CD4-positive, alpha-beta T cell treated with Interleukin-6 for 4 hours (primary cell): ENCODE measurements at places on chromosomes 7 and 10.

GRCh38 chr10:75400771-75401568 is 594 bp downstream of the ZNF503 start:
- DNase-seq = no peak

- peak; percentile 55 for DNase-seq
Measured at GRCh38 chr7:151838861-151839381, 38.0 kb downstream of the PRKAG2 start.

GRCh38 chr7:22356701-22357310 is at the start of gene RAPGEF5:
TSS of gene RAPGEF5 (minus strand) at chr7:22357154. CDS start at chr7:22357060, 94 bp downstream.
- DNase-seq = no peak

DNA sequence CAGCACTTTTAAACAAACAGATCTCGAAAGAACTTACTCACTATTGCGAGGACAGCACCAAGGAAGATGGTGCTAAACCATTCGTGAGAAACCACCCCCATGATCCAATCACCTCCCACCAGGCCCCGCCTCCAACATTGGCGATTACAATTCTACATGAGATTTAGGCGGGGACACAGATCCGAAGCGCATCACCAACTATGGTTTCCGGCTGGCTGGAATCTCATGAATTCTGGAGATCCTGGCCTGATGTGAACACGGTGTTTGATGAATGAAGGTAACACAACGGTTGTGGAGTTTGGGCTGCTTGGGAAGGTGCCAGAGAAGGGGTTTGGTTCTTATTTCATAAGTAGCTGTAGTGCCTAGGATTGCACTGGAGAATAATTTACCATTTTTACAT is 216.7 kb downstream of the EMX2 start:
- no peak for DNase-seq

GRCh38 chr7:24781106-24781505 is 23.8 kb upstream of the GSDME start:
- DNase-seq = no peak

DNA sequence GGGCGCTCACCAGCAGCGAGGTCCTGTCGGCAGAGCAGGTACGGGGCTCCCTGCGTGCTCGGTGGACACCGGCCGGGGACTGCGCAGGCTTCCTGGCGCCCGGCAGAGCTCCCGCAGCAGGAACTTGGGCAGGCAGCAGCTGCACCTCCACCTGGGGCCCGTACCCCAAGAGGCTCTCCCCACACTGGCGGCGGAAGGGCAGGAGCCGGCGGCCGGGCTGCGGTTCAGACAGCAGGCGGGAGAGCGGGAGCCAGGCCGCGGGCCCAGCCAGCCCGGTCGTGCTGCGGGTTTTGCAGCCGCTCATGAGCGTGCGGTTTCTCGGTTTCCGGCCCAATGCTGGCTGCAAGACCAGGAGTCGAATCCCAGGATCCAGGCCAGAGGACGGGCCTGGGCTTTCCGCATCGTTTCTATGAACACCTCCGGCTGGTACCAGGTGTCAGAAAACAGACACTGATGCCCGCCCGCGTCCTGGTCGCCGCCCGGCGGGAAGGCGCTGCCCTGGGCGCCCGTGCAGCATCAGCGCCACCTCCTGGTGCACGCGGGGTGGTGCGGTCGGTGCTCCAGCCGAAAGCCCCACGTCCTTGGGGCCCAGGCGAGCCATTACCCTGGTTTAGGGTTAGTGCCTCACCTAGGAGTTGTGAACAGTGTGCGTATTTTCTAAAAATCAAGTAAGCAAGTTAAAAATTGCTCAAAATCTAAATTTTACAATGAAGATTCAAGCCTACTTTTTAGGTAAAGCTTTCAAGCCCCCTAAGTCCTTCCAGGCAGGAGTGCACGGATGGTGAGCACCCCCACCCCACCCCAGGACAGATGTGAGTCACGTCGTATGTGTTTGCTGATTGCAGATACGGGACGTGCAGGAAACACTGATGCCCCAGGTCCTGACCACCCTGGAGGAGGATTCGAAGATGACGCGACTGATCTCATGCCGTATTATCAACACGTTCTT is 47.4 kb upstream of the PRKAR1B start:
- DNase-seq = peak; percentile 71

- peak; percentile 22 for DNase-seq
Measured at GRCh38 chr10:44864051-44864450, 47.1 kb upstream of the TMEM72 start.

GRCh38 chr10:109386101-109386500 is 537.2 kb downstream of the XPNPEP1 start:
- DNase-seq = no peak

DNA sequence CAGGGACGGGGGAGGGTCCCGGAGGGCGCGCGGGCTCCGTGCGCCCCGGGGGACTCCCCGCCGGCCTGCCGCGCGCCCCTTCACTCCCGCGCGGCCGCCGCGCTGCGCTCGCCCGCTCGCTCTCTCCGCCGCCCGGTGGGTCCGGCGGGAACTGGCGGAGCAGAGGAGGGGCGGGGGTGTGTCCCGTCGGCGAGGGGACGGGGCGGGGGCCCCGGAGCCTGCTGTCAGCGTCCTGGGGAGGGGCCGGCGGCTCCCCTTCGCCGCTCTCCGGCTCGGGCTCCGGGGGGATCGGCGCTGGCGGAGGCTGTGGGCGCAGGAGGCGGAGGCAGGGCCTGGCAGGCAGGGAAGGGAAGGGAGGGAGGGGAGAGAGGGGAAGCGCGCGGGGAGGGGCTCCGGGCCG is at the start of gene SH3PXD2A:
Gene SH3PXD2A (minus strand): TSS at position 153 of the 400 bp plus-strand sequence. CDS start 310 bp downstream, outside the sequence.
- peak; percentile 39 for DNase-seq

DNA sequence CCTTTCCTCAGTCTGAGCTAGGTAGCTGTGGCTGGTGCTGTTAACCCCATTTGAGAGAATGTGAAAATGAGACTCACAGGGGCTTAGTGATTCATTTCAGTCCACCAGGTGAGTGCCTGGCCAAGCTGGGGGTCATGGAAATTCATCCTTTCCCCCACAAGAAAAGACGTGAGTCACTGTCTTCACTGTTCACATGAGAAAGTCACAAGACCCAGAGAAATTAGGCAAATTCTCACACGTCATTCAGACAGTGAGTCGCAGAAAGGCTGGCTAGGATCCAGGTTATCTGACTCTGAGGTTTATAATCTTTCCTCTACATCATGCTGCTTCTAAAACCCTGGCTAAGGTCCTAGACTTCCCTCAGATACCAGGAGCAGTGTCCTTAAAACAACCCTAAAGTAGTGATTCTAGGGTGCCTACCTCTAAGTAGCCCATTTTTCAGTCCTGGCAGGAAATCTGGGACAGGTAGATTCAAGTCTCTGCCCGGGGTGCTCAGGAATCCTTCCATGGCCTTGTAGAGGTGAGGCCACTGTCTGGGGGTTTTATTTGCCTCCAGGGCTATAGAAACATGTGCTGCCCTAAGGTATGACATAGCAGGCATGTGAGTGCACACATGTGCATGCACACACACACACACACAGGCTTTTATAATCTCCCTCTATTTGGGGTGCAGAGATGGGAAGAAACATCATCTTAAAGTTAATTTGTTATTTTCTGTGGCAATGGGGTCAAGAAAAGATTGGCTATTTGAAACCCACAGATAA is 427.9 kb upstream of the CELF2 start:
- DNase-seq = no peak

GRCh38 chr7:69657331-69657730 is 59.1 kb downstream of the AUTS2 start:
- no peak for DNase-seq

- no peak for DNase-seq
Measured at GRCh38 chr7:40332516-40332915, 197.7 kb downstream of the SUGCT start.

DNA sequence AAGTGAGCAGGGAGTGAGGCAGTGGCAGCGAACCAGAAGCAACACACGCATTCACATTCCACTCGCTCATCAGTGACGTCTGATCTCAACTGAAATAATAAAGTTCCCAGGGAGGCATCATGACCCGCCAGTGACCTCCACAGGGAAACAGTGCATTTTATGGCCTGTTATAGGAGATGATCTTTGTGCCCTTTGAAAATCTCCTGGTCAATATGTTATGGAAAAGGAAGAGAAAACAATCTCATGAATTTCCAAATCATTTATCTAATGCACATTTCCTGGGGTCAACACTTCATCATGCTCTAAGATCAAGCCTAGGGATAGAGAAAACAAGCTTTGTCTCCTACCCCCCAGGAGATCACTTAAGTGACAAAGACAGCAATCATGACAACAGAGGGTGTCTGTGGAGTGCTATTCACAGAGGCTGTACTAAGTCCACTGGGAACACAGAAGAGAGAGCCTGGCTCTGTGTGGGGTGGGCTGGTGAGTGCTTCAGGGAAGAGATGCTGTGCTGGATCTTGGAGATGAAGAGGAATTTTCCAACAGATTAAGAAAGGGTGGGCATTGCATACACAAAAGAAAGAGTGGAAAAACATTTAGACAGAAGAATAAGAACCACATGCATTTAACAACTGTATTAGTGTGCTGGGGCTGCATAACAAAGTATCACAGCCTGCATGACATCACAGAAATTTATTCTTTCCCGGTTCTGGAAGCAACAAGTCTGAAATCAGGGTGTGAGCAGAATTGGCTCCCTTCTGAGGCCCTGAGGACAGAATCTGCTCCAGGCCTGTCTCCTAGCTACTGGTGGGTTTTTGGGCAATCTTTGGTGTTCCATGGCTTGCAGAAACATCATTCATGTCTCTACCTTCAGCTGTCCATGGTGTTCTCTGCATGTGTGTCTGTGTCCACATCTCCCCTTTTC is 613.9 kb upstream of the IGFBP3 start:
- DNase-seq = no peak

- no peak for DNase-seq
Measured at GRCh38 chr7:139061416-139061815, 25.6 kb upstream of the ZC3HAV1L start.

DNA sequence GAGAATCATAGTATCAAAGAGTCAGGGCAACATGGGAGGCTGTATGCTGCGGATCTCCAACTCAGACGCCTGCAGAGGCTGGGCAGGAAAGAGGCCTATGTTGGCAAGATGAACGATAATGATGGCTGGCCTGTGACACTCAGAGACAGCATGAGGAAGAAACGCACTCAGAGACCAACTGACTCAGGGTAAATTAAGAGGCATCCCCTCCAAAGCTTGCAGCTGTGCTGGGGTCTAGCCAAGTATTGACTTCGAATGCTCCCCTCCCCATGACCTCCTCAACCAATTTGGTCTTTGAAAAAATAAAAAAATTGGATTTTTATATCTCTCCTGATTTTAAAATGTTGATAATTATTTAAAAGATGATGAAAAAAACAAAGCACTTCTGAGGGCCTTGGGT is 718.9 kb downstream of the GRID1 start:
- DNase-seq = no peak

DNA sequence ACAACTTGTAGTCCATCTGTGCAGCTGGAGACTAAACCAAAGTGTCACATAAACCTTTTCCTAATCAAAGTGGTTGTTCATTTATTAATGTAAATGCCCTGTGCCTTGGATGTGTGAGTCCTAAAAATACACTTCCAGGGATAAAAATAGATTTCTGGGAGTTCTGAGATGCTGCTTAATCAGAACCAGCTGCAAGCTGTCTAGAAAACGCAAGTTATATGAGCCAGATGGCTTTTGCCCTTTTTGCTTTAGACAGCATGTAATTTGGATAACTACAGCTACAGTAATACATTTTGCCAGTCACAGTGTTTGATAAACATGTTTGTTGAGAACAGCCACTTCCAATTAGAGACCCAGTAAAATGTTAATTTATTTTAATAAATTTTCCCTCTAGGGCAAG is 185.1 kb upstream of the PRPS1L1 start:
- no peak for DNase-seq

- DNase-seq = no peak
Measured at GRCh38 chr10:94427166-94427565, 24.8 kb downstream of the TBC1D12 start.

DNA sequence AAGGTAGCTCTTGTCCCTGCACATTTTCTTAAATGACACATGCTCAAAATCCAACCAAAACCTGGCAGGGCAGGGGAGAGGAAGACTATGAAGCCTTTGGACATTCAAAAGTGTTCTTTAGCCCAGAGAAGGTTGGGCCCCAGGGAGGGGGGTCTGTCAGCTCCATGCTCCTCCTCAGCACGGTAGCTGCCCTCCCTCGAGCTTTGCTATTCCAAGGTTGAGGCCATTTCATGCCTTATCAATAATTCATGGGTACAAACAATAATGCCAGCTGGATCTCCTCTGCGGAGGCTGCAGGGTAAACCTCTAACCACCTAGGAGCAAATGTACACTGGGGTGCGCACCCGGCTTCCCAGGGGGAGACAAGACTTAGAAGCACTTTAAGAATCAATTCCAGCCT is 61.5 kb downstream of the SLIT1 start:
- no peak for DNase-seq

DNA sequence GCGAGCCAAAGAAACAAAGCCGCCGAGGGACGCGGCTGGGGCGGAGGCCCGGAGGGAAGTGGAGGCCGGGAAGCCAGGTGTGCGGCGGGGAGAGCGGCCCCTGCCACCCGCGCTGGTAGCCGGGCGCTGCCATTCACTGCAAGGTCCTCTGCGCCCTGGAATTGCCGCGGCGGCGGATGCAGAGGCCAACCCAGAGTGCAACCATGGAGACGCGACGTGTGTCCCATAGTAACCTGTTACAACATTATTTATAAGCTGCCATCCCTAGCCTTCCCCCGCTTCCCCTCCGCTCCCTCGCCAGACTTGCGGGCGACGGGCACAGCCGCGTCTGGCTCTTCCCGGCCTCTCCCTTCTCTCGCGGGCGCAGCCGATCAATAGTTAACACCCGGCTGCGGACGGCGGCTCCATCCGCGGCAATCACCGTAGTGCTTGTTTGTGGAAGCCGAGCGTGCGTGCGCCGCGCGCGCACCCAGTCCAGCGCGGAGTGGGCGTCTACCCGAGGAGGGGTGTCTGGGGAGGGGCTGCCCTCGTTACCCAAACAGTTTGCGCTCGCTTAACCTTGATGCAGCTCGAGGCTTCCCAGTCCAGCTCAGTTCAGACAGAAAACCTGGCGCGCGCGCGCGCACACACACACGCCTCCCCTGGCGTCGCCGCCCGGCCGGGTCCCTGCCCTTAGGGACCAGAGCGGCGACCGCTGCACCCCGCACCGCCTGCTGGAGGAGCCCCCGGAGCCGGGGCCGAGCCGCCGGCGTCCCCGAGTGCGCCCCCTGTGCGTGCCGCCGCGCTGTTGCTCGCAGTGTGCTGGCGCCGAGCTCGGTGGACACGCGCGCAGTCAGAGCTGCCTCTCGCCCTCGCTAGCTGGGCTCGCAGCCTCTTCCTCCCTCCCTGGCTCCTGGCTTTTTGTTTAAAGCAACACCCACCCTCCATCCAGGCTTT is 165.4 kb upstream of the DPP6 start:
- DNase-seq = no peak

DNA sequence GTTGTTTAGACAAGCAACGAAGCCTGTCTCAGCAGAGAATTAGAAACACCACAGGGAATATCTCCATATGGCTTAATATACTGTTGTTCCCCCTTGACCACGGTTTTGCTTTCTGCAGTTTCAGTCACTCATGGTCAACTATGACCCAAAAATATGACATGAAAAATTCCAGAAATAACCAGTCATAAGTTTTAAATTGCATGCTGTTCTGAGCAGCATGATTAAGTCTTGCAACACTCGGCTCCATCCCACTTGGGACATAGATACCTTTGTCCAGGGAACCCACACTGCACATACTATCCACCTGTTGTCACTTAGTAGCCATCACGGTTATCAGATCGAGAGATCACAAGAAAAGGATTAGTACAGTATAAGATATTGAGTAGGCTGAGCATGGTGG is 60.7 kb upstream of the FOXK1 start:
- no peak for DNase-seq
